ACHN (cell line): ENCODE measurements at places on chromosomes 3 and 15.
A peak's percentile ranks its signal among the peaks of the same experiment; 100 is the strongest.

DNA sequence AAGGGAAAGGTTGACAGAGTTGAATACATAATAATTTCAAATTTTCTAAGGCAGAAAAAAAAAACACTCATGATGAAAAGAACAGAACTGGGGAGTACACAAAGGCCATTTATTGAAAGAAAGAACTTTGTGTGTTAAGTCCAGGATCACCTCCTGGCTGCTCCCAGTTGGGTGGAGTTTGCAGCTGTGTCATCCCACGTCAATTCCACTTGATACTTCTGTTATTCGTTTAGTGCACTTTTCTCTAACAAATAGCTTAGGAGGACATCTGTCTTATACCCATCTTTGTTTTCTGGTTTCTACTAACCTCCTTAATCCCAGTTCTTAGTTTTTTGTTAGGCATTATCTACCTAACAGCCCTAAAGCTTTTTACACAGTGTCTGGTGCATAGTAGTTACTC lies 44.7 kb downstream of the SGO1 start:
- no peak for DNase-seq

GRCh38 chr15:57559875-57560274 lies 31.8 kb upstream of the MYZAP start:
- DNase-seq = peak; percentile 52

GRCh38 chr3:100603469-100603868 lies 5.9 kb upstream of the ADGRG7 start:
- DNase-seq = peak; percentile 35

- DNase-seq = peak; percentile 62
Measured at GRCh38 chr3:119211193-119211592, 29.5 kb downstream of the B4GALT4 start.

GRCh38 chr15:55912982-55913381 lies 80.4 kb downstream of the NEDD4 start:
- no peak for DNase-seq

DNA sequence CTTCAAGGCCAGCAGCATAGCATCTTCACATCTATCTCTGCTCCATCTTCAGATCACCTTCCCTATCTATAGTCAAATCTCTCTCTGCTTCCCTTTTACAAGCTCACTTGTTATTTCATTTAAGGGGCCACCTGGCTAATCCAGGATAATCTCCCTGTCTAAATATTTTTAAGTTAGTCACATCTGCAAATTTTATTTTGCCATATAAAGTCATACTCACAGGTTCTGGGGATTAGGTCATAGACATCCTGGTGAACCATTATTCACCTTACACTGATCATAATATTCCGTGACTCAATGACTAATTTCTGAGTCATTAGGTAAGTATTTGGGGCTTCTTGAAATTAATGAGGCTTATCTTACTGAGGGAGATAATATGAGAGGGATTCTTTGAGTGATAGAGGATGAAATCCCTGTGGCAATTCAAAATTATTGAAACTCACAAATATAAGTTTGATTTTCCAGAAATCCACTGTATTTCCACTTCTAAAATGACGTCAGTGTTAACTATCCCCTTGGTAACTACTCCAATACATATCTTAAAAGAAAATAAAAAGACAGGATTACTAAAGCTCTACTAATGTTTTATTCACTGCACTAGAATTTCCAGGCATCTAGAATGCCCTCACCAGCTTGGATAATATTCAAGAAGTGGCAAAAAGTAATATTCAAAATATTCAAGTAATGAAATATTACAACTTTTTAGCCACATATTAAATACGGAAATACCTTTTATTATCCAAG lies 93.7 kb upstream of the RBMS3 start:
- DNase-seq = peak; percentile 94

- no peak for DNase-seq
Measured at GRCh38 chr15:70609889-70610288, 153.5 kb downstream of the UACA start.

DNA sequence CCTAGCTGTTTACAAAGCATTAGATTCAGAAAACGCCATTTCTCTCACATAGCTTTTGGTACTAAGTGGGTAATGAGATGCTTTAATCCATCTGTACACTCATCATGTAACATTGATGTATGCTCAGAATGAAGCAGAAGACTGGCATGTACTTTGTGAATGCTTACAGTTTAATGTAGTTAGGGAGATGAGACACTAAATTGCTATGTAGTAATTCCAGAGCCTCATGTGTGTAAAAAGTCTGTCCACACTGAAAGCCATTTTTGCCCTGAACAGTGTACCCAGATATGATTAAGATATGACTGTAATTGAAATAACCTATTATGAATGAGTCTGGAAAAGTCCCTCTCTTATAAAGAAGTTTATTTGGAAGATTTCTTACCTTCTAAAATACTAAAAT lies 66.5 kb downstream of the ARMC8 start:
- no peak for DNase-seq

DNA sequence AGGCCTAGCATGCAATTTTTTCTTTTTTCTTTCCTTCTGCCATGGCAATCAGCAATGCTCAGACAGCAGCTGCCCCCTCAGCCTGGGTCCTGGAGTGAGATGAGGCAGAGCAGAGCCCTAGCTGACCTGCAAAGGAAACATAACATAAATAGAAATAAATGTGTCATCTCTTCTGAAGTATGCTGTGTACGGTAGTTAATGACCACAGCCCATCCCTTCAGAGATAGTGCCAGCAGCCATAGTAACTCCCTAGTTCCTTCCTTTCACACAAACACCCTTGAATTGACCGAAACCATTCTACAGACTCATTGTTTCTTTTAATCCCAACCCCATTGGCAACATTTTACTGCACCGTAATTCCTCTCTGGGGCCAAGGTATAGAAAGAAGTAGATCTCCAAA lies 8.4 kb upstream of the CD47 start:
- DNase-seq = no peak

GRCh38 chr3:116569611-116570010 lies 124.3 kb upstream of the LSAMP start:
- DNase-seq = no peak

GRCh38 chr15:80679804-80680175 lies 15.3 kb upstream of the ABHD17C start:
- DNase-seq = no peak

DNA sequence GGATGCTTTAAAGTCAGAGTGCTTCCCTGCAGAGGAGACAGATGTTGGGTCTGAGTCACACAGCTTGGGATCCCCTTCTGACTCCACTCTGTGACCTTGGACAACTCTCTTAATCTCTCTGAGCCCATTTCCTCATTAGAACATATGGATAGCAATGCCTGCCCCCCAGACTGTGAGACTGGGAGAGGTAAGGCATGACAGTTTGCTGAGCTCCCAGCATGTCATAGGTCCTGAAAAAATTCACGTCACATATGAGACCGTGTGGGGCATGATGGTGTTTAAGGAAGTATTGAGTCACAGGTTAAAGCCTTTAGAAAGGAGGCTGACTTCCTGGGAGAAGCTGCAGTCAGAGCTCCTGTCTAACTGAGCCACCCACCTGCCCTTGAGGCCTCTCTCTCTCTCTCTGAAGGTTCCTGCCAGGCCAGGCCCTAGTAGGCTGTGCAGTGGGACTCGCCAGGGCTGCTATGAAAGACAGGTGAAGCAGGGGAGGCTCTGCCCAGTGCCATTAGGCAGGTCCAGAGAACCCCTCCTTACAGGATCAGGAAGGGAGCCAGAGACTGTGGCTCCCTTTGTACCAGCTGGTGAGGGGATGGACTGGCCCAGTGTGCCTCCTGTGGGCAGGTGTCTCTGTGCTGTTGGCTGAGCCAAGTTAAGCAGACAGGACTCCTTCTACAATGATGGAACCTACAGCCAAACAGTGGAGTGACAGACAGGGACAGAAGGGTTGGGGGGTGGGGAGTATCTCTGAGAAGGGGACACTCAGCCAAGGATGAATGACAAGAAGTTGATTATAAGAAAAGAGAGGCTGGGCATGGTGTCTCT lies 19.5 kb upstream of the DOCK3 start:
- no peak for DNase-seq

DNA sequence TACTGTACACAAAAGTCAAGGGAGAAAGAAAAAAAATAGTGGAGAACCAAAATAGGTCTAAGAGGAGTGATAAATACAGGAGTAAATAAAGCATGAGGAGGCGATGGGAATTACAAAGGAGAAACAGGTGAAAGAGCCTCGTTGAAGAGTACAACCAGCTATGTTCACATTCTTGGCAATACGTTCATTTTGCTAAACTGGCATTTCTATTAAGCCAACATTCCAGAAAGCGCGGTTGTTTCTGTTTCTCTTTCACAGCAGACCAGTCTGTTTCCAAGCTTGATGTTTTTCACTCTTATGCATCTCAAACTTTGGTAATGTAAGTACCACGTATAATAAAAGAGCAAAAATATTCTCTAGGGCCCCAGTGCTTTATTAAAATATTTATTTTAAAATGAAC lies 74.5 kb downstream of the NSUN3 start:
- DNase-seq = peak; percentile 56
